A549 (cell line): ENCODE measurements at places on chromosomes 16 and 17.
A peak's percentile ranks its signal among the peaks of the same experiment; 100 is the strongest.

GRCh38 chr16:29903590-29903989 is 3.3 kb downstream of the ASPHD1 start:
- DNase-seq, result no peak

- no peak for DNase-seq
These were observed 69.8 kb downstream of the MRTFB start for GRCh38 chr16:14140923-14141322.

GRCh38 chr17:27452828-27453227 is 3.4 kb upstream of the KSR1 start:
- no peak for DNase-seq

- DNase-seq, result peak; percentile 32
These were observed at the start of gene KCNAB3 for GRCh38 chr17:7929158-7930023. Gene KCNAB3, minus strand, starts transcription at chr17:7929856. Its CDS starts 421 bp downstream, at chr17:7929435.

DNA sequence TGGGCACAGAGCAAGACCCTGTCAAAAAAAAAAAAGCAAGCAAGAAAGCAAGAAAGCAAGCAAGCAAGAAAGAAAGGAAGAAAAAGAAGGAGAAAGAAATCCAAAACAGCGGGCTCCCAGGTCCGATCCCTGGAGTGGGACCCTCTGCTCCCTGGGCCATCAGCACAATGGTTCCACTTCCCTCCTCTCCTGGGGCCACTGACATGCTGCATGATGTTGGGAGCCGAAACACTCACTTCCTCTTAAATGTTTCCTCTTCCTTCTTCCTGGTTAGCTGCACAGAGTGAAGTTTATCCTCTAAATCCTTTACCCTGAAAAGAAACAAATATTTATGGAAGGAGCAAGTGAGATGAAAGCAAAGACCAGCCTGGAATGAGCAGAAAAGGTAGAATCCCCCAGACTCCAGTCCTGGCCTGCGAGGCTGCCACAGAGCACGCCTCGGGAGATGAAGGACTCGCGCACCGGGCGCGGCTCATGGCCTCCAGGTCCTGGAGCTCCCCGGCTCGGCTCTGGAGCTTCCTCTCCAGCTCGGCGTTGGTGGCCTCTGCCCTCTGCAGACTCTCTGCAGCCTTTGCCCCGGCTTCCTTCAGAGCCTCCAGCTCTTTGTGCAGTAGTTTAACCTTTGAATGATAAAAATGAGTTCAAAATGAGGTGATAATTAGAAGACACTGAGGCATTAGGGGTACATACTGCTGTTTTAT is 19.0 kb downstream of the CCDC57 start:
- no peak for DNase-seq

DNA sequence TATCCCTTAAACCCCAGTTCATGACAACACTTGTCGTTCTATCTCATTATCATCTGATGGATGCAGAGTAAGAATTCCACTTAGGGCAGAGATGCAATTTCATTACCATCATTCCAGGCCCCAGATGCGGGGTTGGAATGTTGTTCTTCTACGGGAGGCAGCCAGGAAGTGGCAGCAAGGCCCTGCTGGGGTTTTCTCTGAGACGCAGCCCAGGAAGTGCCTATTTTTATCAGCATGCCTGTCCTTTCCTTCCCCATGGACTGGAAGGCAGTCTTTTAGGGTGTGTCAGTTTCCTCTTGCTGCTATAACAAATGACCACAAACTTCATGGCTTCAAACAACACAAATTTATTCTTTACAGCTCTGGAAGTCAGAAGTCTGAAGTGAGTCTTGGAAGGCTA is 246.6 kb upstream of the DYNLRB2 start:
- DNase-seq, result no peak

DNA sequence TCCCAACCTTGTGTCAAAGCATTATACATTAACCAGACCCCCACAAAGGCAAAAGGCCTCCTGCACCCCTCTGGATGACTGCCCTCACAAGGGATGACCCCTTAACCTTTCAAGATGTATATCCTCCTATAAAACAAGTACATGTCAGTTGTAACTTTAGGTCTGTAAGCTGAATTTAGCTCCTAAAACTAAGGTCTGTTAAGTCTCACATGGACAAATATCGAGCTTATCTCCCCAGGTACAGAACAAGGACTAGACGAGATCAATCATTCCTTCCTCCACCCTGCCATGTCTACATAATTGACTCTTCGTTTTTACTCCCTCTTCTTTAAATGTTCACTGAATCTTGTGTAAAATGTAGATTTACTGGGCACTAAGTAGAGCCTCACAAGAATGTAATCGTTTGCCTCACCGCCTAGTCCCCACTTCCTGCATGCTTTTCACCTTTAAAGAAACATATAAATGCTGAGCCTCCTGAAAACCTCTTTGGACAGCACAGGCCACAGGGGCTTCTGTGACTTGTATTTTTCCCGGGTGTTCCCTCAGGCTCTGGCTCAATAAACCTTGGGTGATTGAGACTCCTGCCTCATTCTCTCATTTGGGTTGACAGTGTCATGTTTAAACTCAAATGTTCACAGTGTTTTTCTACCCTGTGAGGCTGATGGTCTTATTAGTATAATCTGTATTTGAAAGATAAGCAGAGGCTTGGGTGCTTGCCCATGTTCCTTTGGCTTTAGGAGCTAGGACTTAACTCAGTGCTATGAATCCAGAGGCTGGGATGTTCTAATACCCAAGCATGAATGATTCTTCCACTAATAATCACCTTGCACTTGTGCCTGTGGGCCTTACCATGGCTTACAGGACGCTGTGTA is 37.6 kb downstream of the MMD start:
- DNase-seq, result no peak

DNA sequence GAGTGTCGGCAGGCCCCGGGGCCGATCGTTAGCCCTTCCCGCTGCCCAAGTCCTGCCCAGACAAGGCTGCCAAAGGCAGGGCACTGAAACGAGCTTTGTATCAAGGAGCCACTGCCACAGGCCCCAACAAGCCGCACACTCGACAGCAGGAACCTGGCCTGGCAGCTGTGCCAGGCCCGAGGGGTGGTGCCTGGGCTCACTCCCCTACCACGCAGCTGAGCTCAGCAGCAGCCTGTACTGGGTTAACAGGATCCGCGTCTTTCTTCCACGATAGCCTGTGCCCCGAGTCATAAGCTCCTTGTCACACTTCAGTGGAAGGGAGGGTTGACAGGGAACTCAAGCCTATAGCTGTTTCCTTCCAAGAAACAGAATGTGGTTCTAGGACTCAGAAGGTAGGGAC is 87.9 kb downstream of the ABR start:
- DNase-seq, result no peak

- no peak for DNase-seq
These were observed 37.8 kb downstream of the TMEM235 start for GRCh38 chr17:78268951-78269905.

DNA sequence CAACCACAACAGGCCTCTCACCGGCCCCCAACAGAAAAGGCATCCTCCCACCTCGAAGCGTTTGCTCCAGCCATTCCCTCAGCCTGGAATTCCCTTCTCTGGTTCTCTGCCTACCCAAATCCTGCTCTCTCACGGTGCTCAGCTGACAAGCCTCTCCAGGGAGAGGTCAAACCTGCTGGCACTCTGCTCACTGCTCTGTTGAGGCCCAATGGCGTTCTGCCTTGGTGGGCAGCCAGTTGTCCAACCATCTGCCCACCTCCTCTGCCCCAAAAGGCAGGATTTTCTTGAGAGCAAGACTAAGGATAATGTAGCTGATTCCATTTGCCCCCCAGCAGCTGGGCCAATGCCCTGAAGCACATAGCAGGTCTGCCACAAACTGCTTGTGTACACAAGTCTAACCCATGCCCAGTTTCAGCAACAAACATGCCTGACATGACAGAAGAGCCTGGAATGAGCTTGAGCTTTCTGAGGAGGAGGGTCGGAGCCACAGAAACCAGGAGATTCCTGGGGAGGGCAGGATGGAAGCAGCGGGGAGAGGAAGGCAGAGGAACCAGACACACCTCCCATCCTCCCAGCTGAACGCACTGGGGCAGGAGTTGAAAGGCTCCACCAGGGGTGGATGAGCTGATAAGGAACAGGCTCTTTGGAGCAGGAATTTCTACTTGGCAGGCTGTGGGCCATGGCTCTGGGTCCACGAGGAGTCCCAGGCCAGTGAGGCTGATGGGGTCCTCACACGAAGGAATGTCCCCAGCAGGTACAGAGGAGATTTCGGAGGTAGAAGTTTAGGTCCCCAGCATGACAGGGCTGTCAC is 23.9 kb downstream of the ARHGAP27 start:
- no peak for DNase-seq

DNA sequence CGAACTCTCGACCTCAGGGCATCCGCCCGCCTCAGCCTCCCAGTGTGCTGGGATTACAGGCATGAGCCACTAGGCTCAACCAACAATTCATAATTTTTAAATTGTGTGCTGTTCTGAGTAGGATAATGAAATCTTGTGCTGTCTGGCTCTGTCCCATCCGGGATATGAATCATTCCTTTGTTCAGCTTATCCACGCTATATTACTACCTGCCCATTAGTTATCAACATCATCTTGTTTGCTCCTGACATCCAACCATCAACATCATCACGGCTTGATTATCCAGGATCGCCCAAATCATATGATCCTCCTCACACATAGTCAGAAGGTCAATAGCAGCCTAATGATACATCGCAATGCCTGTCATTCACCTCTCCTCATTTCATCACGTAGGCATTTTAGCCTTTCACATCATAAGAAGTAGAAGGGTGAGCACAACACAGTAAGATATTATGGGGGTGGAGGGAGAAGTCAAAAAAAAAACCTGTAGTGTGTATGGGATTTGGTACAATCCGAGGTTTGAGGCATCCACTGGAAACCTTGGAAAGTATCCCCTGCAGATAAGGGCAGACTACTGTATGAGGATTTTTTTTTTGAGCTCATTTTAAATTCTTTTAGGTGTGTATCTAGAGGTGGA is 77.0 kb upstream of the SIAH1 start:
- peak; percentile 25 for DNase-seq

DNA sequence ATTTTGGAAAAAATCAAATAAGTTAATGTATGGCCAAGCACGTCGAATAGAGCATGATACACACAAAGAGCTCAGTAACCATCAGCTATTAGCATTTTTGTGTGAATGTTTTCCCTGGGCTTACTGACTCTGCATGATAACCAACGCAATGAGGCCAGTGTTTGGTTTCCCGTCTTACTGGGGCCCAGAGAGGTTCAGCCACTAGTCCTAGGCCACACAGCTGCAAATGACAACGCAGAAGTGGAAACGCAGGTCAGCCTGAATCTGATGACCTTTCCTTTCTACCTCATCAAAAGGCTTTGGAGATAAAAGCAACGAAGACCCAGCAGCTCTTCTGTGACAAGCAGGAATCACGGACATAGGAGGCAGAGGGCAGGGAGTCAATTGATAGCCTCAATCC is 7.2 kb upstream of the CACNG4 start:
- DNase-seq, result no peak

- no peak for DNase-seq
These were observed 39.9 kb upstream of the MYH10 start for GRCh38 chr17:8670421-8670820.

DNA sequence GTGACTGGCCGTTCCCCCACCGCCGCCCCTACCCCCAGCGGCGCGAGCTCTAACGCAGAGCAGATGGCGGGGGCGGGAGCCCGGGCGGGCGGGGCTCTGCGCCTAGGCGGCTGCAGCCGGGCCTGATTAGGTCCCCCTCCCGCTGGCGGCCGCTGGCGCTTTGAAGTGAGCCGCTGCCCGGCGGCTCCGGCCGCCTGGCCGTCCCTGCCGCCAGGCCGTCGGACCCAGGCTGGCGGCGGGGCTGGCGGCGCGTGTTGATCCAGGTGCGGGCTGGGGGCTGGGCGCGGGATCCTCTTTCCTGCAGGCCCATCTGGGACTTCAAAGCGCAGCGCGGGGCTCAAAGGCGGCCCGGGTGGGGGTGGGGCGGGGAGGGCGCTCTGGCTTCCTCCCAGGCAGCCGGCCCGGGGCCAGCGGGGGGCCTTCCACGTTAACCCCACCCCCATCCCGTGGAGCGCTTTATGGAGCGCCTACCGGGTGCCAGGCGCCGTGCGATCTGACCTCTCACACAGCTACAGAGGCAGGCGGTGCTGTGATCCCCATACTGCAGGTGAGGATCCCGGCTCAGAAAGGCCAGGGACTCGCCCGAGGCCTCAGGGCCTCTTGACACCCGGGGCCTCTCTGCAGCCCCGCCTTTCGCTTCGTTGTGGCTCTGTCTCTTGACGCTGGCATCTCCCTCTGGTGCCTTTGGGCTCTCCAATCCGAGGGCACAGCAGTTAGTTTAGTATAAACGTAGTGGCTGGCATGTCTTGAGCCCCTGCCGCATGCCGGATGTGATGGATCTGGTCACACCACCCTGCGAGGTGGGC is 80.0 kb upstream of the NKD1 start:
- no peak for DNase-seq

DNA sequence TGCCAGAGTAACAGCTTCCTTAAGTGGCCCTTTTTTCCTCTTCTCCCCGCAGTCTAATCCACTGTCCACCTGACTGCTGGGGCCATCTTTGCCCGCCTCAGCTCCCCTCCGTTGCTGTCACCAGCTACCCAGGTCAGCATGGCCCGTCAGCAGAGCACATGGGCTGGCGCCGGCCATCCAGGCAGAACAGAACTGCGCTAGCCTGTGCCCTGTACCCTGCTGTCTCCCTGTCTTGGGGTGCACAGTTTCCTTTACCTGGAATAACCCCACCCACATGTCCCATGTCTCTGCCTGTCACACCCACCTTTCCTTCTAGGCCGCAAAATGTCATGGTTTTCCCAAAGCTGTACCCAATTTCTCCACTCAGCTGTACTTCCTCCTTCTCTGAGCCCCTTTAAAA is 55.7 kb downstream of the GNAO1 start:
- no peak for DNase-seq

DNA sequence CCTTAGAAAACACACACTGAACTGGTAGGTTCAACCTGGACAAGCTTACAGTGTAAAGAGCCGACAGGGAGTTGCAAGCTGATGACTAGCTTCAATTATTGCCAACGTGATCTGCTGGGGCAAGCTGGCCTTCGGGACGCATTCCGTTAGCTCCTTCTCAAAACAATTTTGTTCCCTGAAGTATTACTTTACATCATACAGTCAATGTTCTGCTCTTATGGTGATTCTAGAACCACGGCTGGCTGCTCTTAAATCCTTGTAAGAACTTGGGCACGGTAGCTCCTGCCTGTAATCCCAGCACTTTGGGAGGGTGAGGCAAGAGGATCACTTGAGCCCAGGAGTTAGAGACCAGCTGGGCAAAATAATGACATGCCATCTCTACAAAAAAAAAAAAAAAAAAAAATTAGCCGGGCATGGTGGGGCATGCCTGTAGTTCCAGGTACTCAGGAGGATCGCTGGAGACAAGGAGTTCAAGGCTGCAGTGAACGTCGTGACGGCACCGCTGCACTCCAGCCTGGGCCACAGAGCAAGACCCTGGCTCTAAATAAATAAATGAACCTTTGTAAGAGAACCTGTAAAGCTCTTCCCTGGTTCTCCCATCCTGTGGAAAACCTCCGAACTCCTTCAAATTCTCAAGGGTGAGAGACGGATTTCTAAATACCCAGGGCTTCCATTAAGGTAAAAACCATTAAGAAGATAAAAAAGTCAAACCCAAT is 2.0 kb downstream of the CDIP1 start:
- DNase-seq, result no peak

DNA sequence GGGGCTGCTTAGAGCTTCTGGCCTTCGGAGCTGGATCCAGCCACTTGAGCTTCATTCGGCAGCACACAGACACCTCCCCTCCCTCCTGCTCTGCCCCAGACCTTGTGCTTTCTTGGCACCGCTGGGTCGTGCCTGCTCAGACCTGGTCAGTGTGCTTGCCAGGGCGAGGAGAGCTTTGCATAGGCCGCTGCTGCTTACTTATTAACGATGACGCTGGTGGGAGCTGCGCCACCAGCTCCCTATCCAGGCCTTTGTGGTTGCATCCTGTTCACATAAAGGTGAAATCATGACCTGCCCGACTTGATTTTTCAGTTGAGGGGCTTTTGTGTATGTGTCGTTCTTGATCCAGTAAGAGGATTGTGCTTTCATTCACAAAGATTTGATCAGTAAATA is 101.1 kb downstream of the MSI2 start:
- DNase-seq, result no peak

GRCh38 chr17:71801301-71801700 is 319.5 kb upstream of the SOX9 start:
- no peak for DNase-seq
